DMS153 (cell line): ENCODE measurements at places on chromosomes 6 and 20.

DNA sequence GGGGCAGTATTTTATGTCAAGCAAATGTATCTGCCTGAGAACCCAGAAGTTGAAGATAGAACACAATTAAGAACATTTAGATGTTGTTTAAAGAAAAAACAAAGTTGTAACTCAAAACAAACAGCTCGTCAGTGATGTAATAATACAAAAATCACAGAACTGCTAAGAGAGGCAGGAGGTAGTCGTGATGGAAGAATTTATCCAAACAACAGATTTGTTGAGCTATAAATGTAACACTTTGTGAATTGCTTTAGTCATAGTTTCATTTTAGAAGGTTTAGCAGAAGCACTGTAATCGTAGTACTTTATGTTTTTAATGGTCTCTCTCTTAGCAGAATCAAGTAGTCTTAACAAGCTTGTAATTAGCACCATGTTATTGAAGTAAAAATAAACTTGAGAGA, 73.6 kb downstream of the SCAF8 start:
- DNase-seq, result no peak

DNA sequence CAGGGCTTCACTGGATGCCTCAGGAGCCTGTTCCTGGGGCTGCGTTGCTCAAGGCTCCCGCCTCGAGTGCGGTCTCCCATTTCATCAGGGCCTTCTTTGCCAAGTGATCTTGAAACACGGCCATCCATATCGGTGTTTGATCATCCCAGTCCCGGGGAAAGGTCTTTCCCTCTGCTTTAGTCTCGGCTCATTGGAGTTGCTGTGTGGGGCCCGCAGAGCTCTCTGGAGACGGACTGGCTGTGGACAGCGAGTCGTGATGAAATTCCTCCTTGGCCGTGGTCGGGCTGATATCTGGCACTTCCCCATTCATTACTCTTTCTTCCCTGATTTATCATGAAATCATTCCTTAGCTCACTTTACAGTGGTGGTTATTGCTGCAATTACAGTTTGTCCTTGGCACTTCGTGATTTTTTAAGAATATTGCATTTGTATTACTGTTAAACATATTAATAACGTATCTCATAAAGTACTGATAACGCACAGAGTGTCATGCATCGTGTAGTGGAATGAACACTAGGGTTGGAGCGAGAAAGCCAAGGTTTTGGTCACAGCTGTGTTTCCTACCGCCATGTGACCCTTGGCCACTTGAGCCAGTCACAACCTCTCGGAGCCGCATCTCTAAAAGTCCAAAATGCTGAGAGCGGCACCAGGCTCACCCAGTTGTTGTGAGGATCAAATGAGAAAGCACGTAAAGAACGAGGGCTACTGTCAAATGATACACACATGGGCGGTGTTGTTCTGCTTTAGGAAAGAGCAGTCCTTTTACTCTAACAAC, 71.8 kb downstream of the MTHFD1L start:
- DNase-seq, result no peak

DNA sequence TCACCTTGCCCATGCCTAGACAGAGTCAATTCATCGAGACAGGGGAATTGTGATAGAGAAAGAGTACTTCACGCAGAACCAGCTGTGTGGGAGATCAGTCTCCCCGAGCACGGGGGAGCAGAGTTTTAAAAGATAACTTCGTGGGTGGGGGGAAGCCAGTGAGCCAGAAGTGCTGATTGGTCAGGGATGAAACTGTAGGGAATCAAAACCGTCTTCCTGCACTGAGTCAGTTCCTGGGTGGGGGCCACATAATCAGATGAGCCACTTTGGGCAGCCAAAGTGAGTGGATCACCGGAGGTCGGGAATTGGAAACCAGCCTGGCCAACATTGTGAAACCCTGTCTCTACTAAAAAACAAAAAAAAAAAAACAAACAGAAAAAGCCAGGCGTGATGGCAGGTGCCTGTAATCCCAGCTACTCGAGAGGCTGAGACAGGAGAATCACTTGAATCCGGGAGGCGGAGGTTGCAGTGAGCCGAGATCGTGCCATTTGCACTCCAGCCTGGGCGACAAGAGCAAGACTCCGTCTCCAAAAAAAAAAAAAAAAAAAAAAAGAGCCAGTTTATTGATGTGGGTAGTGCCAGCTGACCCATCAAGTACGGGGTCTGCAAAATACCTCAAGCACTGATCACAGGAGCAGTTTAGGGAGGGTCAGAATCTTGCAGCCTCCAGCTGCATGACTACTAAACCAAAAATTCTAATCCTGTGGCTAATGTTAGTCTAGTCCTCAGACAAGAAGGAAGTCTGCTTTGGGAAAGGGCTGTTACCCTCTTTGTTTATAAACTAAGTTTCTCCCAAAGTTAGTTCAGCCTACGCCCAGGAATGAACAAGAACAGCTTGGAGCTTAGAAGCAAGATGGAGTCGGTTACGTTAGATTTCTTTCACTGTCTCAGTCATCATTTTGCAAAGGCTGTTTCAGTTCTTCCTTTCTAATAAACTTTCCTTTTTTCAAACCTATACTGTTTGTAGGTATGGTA, 3.9 kb upstream of the TRIM39 start:
- DNase-seq, result no peak

GRCh38 chr6:109238396-109238795, 143.1 kb downstream of the CEP57L1 start:
- DNase-seq, result no peak

DNA sequence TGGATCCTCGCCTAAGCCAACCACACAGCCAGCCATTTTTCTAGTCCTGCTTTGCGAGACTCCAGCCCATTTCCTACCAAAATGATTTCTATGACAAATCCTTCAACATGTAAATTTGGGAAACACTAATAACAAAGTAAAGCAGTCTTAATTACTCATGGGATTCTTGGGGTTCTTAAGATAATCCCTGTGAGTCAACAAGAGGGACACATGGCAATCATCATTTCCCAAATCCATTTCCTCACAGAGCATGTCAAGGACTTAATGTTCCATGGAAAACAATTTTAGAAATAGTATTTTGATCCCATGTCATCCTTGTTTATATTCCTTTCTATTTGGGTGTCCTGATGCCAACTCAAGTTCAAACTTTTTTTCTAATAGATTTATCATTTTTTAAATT, 322.7 kb upstream of the NOX3 start:
- DNase-seq, result no peak

GRCh38 chr6:100889351-100889750, 8.2 kb upstream of the ASCC3 start:
- no peak for DNase-seq

GRCh38 chr6:135283926-135284325, 102.8 kb downstream of the MYB start:
- no peak for DNase-seq

GRCh38 chr6:26295691-26296555, 69.1 kb upstream of the BTN3A2 start:
- no peak for DNase-seq

DNA sequence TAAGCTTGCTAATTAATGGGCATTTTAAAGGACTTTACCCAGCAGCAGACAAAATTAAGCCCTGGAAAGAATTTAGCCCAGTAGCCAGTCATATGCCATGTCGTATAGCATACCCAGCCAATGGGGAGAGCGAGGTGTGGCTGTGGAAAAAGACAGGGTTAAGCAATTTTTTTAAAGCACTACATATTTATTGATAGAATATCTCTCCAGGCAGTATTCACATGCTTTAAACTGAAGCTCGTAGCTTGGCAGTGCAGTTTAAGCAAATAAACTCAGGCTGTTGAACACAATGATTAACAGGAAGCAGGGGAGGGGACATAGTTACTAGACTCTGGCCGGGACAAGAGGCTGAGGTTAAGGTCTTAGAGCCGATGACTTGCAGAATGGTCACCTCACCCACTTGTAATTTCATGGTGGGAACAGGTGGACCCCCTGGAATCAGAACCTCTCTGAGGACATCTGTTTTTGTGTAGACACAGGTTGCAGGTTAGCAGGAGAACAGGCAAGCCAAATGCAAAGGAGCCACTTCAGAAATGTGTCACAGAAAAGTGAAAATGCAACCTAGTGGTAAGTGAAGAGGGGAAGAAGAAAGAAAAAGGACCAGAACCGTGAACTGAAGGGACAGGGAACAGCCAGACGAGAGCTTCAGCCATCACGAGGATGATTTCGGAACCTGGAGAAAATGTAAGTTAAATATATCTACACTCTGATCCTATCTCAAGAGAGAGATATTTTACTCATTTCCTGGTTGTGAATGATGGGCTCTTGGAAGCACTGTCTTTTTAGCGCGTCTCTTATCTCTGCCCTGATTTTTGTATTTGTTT, 7.2 kb downstream of the GCNT2 start:
- DNase-seq, result peak; percentile 48

DNA sequence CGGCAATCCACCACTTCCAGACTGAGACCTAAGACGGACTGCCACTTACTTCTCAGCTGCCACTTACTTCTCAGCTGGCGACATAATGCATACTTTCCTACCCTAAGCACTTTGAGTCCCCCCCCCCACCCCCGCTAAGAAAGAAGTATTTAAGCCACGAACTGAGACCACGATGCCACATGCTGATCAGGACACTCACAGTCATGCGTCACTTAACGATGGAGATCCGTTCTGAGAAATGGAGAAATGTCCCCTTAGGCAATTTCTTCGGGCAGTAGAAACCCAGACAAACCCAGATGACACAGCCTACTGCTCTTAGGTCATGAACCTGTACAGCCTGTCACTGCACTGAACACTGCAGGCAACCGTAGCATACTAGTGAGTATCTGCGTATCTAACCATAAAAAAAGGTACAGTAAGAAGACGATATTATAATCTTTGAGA, 690 bp downstream of the IFNGR1 start:
- DNase-seq, result no peak

- DNase-seq, result peak; percentile 70
These were observed 150.3 kb upstream of the PREP start for GRCh38 chr6:105553171-105553570.

DNA sequence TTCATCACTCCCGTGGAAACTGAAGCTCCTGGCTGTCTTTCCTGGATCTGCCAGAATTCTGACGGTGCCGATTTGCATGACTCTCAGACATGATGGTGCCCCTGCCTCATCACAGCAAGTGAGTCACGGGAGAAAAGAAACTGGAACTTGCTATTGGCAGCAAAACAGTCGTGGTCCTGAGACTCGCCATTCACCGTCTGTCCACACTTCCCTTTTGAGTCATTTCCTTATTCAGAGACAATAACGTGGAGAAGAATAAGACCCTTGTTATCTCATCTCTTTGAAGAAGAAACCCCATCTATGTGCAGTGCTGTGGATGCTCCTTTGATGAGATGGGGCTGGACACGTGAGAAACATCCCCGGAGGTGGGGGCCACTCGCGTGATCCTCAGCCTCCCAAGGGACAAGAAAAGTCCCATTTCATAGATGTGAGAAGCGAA, 4.2 kb downstream of the GPR31 start:
- DNase-seq, result no peak

- no peak for DNase-seq
These were observed 143.9 kb downstream of the GRM4 start for GRCh38 chr6:34001706-34002621.

GRCh38 chr6:87700397-87701343, 1.4 kb downstream of the AKIRIN2 start:
- DNase-seq, result peak; percentile 60

DNA sequence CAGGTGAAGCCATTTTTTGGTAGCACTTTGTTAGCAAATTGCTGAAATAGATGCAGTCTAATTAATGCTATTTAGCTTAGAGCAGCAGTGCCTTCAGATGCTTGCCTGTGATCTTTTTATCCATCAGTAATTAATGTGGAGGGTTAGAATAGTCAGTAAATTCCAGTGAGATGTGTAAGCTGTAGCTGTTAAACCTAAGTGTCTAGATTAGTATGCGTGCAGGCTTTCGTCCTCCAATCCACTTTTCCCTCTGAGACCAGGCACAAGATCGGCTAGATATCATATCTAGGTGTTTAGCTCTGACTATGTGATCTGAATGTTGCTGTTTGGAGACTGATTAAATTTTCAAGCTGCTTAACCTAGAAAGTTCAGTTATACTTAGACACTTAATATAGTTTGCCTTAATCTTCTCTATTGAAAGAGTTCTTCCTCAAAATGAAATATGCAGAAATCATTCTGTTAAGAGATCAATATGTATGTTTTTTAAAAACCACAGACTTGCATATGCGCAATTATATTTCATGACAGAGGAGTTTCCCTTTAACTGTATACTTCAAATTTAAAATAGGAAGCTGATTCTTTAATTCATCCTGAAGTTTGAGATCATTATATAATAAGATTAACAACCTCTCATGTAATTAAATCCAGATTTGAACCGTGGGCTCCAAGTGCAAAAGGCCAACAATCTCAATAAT, 41.2 kb downstream of the XRN2 start:
- no peak for DNase-seq

- DNase-seq, result no peak
These were observed 203.3 kb upstream of the IMPG1 start for GRCh38 chr6:76275746-76276145.

GRCh38 chr6:36836111-36837021, 2.9 kb downstream of the CPNE5 start:
- DNase-seq, result no peak

GRCh38 chr6:18389479-18389878, 2.3 kb downstream of the RNF144B start:
- no peak for DNase-seq

DNA sequence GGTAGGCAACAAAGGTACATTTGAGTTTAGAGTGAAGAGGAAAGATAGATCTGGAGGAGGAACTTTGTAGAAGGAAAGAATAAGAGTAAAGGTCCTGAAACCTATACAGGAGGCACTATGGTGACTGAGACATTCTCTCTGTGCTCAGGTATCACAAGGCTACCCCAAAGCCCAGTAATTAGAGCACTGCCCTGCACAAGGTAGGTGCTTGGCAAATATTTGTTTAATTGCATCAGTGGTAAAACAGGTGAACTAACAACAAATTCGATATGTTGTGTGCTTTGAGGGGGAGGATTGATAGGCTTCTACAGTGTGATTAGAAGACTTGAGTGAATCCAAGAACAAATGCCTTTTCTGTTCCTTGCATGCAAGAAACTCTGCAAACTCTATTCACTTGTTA, 6.8 kb upstream of the TSHZ2 start:
- peak; percentile 82 for DNase-seq

- DNase-seq, result no peak
These were observed 14.4 kb downstream of the KPNA5 start for GRCh38 chr6:116695401-116695800.

- no peak for DNase-seq
These were observed 802 bp downstream of the PEX7 start for GRCh38 chr6:136823128-136823660.

DNA sequence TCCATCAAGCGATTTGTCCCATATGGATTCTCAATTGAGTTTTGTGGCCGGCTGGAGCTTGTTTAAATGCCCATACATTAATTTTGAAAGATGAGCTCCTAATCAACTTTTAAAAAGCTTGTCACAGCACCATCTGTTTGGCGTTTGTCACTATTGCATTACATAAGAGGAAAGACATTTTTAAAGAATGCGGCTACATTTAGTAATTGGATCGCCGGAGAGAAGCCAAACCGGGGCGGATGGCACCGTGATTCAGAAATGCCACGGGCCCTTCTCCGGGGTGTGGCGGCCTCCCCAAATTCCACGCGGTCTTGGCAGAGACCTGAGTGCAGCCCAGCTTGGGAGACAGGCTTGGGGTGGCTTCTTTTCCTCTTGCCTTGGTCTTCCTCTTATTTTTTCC, 67.7 kb upstream of the ZNFX1 start:
- DNase-seq, result no peak
